ENCODE measurements at places on chromosomes 11 and 22.

GRCh38 chr11:128552783-128553661 is 34.3 kb downstream of the ETS1 start:
- no peak for DNase-seq

GRCh38 chr11:47071341-47071740 is 105.3 kb downstream of the ARFGAP2 start:
- DNase-seq = no peak

- no peak for DNase-seq
These were observed 1.5 kb upstream of the CPT1B start for GRCh38 chr22:50579752-50580151.

DNA sequence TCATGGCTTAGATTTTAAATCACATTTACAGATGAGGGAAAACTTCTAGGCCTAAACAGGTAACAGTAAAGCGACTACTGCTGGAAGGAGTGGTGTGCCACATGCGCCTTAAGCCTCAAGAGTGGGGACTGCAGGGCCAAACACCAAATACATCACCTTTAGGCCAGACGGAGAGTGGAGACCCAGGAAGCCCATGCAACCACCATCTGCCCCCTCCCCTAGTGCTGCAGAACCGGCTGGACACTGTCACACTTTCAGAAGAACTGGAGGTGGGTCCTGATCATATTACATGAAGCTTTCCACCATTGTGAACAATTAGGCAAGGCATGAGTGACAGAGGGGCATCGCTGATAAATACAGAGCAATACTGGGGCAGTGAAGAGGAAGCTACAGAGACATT is 28.9 kb downstream of the SLC25A18 start:
- no peak for DNase-seq

- peak; percentile 73 for DNase-seq
These were observed 214.6 kb downstream of the NTM start for GRCh38 chr11:131584785-131585592.

GRCh38 chr22:19885841-19886592 is 31.3 kb upstream of the GNB1L start:
- DNase-seq = no peak

DNA sequence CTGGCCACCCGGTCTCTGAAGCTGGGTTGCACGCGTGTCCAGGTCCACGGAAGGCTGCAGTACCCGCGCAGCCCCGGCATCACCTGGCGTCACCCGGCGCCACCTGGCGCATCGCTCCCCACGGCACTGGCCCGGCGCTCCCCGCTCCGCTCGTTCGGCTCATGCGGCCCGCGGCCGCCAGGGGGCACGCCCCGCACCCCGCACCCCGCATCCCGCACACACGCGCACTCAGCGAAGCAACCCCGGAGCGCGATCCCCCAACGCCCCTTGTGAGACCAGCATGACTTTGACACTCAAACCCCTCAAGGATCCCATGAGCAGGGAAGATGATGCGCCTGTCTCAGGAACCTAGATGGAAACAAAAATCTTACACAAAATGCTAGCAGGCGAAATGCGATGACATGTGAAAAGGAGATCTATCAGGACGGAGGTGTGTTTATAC is 11.9 kb downstream of the B3GNT6 start:
- DNase-seq = peak; percentile 56

DNA sequence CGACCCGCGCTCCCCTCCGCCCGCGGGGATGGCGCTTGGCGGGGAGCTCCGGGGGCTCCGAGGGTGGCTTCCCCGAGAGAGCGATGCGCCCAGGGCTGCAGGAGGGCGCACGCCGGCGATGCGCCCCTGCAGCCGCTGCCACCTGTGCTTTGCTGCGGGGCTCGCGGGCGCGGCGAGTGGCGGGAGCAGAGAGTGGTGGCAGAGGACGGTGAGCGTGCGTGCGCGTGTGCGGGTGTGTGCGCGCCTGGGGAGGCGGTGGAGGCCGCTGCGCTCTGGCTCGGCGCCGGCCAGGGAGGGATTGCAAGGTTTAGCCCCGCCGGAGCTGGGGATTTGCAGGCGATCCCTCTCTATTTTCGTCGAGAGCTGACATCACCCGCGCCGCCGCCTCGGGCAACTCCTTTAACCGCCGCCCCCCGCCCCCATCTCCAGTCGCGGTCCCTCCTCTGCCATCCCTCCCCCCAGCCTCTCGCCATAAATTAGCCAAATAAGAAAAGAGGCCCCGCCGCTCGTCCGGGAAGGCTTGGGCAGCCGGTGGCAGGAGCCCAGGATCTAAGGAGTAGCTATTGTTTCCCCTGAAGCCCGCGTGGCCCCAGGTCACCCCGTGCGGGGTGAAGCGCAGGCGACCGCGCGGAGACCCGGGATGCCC is at the start of gene SLC1A2:
SLC1A2 (minus strand) TSS at position 375 of the 646 bp plus-strand sequence. CDS start 592 bp downstream, outside the sequence.
- peak; percentile 71 for DNase-seq

DNA sequence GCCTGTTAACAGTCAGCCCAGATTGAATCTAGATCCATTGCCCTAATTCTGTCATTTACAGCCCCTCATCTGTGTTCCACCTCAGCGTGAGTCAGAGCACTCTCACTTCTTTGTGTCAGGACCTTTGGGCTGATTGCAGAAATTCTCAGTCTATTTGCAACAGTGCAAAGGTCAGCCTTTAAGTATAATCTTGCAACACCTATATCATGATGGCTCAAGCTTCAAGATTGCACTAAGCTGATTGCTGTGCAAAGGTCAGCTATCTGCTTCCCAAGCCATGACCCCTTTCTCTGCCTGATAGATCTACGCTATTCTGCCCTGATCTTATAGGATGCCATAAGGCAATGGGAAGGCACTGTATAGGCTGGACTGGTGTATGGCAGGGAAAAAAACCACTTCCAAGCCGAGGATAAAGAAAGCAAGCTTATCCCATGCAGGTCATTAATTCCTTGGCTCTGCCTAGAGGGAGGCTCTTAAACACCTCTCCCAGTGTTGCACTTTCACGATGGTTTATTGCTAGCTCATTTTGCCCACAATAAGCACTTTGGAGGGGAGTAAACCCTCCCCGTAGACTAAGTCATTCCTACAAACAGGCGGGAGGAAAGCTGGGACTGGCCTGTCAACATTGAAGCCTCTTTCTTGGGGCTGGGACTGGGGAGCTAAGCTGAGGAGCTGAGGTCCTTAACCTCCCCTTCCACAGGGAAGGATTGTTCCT is 100.6 kb downstream of the RRAS2 start:
- DNase-seq = peak; percentile 56

- no peak for DNase-seq
These were observed 23.5 kb upstream of the SUSD2 start for GRCh38 chr22:24157822-24158135.

DNA sequence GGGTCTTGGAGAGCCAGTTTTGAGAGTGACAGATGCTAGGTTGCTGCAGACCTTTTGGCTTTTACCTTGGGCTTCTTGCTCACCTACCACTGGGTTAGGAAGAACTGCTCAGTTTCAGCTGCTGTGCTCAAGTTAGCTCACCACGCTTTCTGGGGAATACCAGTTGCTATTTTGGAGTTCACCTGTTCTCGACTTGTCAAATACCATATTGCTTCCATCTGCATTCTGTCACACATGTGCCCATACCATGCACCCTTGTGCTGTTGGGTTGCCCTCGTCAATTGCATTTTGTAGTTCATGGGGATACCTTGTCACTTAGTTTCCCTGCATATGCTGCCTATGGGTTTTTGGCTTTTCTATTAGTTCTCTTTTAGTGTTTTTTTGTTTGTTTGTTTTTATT is 23.0 kb upstream of the BARX2 start:
- no peak for DNase-seq

DNA sequence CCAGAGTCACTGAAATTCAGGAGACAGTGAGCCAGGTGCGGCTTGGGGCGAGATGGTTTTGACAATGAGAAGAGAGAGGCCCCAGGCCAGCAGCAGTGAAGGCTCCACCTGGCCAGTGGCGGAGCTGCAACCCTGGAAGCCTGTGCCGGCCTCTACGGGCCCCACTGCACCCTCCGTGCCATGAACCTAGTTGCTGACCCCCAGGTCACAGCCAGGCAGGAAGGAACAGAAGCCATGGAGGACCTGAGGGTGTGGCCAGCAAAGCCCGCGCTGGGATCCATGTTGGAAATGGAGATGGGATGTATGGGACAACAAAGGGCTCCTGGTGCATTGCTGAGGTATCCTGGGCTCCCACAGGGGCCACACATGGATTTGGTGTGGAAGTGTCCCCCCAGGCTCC is 1528.5 kb downstream of the BRD1 start:
- no peak for DNase-seq

DNA sequence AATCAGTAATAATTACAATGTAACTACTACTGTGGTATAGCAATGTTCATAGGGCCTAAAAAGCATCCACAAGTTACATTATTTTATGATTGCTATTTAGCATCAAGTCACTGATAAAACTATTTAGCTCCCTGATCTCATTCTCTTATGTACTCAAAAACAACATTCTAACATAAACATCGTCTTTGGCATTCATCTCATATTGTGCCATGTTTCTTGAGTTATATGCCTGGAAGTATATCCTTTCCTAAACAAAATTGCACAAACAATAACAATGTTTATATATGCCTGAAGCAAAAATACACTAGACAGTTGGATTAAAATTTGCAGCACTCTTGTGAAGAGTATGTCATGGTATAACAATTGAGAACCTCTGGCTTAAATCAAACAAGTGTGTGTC is 34.1 kb downstream of the HORMAD2 start:
- no peak for DNase-seq

DNA sequence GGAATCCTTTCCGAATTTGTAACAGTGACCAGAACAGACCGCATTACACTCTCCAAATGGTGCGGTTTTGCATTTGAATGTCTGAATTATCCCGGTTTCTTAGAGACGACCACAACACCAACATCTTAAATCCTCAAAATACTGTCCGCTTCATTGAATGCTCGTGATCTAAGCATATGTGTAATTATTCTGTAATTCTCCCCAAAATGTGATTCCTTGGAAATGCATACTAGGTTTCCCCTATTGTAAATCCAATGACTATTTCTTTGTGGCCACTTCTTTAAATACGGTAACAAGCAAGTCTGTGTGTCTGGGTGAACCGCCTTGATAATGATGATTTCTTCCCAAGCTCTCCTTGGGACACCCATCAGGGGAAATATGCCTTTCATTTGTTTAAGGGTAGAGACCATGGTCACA is 87.3 kb upstream of the DBX1 start:
- DNase-seq = no peak

GRCh38 chr11:3190600-3190999 is 25.5 kb upstream of the OSBPL5 start:
- no peak for DNase-seq

GRCh38 chr11:47499614-47500013 is 50.7 kb upstream of the RAPSN start:
- no peak for DNase-seq

DNA sequence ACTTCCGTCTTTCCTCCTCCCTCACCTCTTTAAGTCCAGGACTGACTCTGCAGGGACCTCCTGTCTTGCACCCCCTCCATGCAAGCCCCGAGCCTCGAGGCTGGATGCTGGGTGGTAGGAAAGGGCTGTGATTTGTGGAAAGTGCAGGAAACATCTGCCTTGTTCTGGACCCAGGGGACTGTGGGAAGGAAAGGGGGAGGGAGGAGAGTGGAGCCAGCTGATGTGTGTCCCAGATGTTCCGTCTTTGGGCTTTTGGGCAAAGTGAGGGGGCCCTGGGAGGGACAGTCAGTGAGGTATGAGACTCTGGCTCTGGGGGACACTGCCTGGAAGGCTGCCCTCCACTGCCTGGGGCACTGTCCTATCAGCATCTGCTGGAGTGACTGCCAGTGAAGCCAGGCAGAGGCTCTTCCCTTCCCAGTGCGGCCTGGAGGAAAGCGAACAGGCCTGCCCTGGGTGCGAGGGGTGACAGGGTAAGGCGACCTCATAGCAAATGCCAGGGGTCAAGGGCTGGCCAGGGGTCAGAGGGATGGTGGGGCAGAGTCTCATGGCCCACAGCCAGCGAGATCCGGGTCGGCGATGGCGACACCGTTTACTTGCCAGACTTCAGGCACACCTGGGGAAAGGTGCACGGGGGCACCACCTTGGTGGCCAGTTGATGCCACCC is 1.7 kb downstream of the MRGPRD start:
- no peak for DNase-seq

DNA sequence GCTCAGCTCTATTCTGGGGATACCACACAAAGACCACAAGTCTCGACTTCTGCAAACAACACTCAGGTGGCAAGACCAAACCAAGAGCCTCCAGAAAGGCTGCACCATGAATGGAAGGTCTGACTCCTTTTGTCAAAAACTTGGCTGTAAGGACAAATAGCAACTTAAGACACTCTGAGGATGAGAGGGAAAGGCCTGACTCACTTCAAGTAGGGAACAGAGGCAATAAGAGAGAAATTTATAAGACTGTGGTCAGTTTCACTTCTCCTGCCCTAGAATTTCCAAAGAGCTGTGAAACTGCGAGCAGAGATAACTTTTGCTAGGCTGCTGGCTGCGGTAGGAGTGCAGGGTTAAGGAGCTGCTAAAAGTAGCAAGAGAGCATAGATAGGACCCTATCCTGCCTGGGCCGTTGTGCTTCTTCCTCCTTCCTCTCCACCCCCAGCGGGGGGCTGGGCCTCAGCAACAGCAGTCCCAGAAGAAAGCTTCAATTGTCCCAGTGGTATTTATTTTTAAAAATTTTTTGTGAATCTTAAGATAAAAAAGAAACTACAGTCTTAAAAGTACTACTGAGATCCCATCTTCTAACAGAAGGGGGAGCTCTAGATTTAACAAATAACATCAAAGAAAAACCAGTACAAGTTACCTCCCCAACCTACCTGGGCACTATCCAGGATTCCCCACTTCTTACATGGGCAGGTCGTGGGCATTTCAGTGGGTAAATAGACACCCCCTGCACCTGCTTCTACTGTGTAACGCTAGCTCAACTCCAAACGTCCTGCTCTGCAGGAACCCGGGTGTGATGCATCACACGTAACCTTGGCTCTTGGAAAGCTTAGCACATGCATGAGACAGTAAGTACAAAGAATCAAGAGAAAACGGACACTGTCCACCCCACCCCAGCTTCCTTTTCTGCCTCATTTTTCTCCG is 66.4 kb downstream of the SGSM3 start:
- peak; percentile 71 for DNase-seq

DNA sequence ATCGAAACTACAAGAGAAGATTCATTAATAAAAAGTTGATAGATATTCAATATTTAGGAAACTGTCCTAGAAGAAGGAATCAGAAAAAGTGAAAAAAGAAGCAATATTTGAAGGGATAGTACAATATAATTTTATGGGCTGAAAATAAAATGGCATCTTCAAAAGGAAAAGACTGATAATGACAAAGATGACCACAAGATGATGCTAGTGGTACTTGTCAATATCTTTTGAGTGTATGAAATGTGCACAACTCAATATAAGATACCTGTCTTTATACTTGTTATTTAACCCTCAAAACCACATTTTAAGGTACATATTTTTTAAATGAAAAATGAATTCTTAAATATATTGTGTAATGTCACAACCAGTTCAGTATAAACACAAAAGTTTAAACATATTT is 1059.6 kb upstream of the RAG2 start:
- peak; percentile 29 for DNase-seq

DNA sequence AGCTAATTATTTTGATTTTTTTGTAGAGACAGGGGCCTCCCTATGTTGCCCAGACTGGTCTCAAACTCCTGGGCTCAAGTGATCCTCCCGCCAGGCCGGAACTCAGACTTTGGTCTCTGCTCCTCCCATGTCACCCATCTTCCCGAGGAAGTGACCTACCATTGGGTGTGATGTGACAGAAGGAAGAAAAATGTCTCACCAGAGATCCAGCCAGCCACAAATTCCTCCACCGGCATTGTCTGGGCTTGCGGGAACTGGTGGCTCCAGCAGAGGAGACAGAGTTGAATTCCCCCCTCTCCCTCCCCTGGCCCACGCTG is 772 bp downstream of the SLC25A45 start:
- DNase-seq = peak; percentile 94

GRCh38 chr11:1557051-1557884 is 14.8 kb downstream of the DUSP8 start:
- no peak for DNase-seq

All from mesendoderm (in vitro differentiated cells).